ELR (cell line): ENCODE measurements at places on chromosomes 16 and 17.

DNA sequence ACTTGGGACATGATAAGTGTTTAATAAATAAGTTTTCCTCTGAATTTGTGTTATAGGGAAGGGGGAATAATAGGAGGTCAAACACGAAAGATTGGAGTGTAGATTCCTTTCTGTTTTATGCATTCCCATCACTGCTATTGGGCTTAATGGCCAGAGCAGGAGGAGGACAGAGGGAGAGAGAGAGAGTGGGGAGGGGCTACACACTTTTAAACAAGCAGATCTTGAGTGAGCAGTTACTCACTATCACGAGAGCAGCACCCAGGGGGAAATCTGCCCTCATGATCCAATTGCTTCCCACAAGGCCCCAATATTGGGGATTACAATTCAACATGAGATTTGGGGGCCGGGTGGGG is 505.0 kb downstream of the GRIN2A start:
- DNase-seq, result no peak

GRCh38 chr16:28292731-28293600 is 641 bp downstream of the SBK1 start:
- no peak for DNase-seq

DNA sequence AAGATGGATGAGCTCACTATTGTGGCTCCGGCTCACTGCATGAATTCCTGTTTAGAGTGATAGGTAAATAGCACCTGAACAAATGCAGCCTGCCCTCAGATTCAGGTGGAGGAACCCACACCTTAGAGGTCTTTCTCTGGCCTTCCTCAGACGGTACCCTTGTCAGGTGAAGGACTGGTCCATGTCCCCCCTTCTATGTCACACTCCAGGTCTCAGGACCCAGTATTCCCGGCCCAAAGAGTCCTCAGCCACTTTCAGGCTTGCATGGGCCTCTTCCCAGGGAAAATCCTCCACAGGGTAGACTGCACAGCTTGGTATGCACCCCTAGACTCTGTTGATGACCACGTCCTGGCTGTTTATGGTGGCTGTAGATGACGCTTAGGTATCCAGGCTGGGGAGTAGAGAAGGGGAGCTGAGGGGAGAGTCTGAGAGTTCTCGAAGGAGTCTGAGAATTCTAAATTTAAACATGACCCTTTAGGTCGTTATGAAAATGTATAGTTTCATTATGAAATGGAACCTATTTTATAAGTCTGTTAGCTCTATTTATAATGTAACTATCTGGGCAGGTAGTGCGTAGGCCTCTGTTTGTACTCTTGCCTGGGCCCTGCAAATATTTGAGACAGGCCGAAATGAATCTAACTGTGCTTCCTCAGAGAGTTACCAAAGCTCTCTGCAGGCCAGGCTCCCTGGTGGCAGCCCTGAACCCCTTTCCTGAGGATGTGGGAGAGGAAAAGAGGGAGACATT is 32.5 kb upstream of the CCR7 start:
- DNase-seq, result no peak

DNA sequence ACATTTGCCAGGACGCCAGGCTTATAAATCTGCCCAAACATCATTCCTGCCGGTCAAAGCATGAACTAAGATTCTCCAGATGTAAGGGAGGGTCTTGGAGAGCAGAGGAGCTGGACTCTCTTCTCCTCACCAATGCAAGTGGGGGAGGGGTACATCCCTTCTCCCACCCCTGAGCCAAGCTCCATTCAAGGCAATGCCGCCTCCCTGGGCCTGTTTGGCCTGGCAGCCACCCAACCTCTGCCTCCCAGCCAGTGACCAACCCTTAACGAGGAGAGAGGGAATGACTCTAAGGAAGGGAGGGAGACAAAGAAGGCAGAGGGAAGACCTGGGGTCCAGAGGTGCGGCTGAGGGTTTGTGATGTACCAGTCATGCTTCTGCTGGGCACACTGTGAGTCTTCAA is 13.8 kb downstream of the C17orf50 start:
- no peak for DNase-seq

DNA sequence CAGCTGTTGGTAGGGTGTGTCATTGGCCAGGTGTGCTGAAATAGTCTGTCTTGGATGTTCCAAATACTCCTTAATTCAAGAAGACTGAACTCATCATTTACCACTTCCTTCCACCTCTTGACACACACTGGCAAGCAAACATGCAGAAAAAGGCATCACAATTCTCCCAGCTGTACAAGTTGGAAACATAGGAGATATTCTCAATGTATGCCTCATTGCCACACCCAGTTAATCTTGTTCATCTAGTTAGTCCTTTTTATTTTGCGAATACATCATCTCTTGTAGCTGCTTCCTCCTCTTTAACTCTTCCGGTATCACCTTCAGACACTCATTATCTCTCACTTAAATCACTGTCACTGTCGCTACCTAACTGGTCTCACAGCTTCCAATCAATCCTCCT is 75.1 kb upstream of the GOT2 start:
- no peak for DNase-seq

GRCh38 chr16:9602189-9602588 is 510.7 kb downstream of the HAPSTR1 start:
- DNase-seq, result no peak

DNA sequence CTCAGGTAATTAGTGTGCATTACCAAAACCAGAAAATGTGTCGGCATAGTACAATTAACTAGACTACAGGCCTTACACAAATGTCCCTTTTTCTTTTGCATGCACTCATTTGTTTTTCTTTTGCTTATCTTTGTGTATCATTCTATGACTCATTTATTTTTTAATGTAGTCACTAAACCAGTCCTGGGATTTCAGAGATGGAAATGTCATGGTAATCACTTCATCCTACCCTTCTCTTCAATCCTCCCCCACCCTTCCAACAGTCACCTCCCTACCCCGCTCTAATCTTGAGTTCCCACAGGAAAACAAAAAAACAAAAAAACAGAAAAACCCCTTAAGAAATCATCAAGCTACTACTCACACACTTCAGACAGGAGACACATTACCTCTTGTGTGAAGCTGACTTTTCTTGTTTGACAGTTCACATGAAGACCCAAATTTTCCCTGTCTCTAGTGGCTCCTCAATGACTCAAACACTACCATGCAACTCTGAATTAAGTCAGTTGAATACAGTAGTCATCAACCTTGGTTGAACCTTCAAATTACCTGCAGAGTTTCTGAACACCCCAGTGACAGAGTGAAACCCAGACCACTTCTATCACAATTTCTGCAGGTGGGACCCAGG is 242.4 kb upstream of the SALL1 start:
- DNase-seq, result peak; percentile 40

DNA sequence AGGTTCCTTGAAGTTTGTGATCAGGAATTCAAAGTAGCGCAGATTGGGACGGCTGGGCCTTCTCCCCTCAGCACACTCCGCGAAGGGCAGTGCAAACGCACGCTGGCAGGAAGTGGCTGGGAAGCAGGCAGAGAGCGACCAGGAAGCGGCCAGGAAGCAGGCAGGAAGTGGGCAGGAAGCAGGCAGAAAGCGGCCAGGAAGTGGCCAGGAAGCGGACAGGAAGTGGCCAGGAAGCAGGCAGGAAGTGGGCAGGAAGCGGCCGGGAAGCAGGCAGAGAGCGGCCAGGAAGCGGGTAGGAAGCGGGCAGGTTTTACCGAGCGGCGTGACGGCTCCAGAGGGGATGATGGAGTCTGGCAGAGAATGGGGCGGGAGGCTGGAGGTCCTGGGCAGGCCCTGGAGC is 3.2 kb downstream of the DPEP1 start:
- no peak for DNase-seq

DNA sequence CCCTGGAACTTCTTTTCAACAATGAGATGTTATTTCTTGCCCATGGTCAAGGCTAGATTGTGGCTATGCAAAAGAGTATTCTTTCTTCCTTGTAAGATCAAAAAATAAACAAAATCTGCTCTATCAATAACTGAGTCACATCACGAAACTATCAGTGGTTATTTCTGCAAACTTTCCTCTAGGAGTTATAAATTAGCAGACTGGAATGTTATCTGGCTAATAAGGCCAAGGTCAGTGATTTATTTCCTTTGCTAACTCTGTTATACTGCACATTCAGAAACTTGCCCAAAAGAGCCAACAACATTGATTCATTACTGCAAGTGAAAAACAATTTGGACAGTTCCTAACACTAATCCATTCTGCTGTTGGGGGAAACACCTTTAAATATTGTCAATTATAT is 5.0 kb downstream of the ARL6IP1 start:
- DNase-seq, result no peak

DNA sequence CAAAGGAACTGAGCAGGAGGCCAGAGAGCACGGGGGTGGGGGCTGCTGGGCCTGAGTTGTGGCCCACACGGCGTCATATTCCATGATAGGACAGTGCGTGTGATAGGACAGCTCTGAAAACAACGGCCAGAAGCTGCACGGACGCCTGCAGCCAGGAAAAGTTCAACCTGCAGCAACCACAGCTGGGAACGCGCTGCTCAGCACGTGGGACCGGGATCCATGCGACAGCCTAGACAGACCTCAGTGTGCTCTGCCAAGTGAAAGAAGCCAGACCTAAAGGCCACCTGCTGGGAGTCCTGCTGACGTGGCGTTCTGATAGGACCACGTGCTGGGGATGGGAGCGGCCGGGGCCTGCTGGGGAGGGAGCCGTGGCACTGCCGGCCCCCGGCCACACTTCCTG is 21.6 kb downstream of the CTU2 start:
- DNase-seq, result no peak

DNA sequence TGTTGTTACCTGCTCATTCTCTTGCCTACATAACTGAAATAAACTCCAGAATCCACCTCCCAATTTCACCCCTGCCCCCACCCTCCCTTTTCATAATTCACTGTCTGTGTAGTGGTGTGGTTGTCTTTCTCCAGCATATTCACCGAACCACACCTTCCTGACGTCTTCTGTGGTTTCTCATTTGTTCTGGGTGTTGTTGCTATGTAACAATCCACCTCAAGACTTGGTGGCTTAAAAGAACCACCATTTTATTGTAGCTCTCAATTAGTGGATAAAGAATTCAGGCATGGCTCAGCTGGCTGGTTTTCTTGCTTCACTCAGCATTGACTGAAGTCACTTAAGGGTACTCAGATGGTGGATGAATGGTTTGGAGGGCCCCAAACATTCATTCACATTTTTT is 229.8 kb downstream of the MAF start:
- DNase-seq, result no peak

- no peak for DNase-seq
Observed at GRCh38 chr16:77866752-77867151, 78.4 kb downstream of the VAT1L start.

DNA sequence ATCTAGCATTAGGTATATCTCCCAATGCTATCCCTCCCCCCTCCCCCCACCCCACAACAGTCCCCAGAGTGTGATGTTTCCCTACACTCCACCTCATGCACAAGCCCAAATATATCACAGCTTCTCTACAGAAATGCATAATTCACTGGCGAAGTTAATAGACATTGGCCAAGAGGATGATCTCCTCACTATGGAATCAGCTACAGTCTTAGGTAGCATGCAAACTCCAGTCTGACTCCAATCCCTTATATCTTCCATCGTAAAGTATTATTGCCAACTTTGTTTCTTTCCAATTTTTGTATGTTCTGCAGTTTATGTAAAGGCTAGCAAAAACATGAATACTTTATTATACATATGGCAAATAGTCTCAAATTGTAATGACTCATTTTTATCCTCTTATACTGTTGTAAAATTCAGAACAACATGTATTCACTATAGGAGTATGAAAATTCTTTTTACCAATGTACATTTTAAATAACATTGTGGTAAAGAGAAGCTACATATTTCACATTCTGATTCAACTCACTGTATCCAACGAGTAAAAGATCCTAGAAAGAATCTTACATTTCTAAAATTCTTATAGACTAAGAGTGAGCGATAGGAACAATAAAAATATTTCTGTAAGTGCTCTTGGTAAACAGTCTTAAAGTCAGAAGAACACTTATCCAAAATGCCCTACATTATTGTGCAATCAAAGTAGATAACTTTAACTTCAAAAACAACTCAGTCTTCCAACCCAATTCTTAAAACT is 871 bp downstream of the ABCA8 start:
- no peak for DNase-seq

- no peak for DNase-seq
Observed at GRCh38 chr17:81934850-81935708, 2.0 kb downstream of the PYCR1 start.

- DNase-seq, result no peak
Observed at GRCh38 chr16:11621920-11622651, 35.4 kb upstream of the LITAF start.

DNA sequence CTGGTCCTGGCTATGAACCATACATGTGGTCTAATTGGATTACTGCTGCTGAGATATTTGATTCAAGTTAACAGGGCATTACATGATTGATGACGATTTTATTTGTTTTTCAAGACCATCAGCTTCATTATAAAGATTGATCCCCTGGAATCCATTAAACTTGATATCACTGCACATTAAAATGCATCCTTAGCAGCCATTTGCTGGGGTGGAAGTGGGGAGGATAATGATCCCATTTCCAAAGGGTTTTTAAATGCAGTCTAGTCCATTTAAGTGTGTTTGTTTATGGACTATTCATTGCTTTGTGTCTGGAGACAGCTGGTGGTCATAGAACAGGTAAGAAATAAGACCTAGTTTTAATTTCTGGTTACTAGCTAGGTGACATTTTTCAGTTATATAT is 40.9 kb downstream of the ADAMTS18 start:
- no peak for DNase-seq

DNA sequence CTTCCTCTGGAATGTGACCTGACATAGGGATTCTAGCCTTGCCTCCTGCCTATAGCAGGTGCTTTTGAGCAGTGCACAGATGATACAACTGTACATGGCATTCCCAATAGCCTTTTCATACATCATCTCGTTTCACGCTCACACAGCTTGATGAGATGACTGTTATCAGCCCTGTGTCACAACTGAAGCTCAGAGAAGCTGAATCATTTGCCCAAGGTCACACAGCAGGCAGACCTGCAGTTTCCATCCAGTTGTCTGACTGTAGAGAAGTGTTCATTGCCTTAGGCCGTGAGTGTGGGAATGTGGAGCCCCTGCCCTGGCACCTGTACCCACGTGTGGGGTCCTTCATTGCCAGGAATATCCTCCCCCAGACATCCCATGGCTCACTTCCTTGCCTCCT is 20.1 kb downstream of the WFDC1 start:
- DNase-seq, result peak; percentile 17

- DNase-seq, result no peak
Observed at GRCh38 chr16:59088431-59088830, 354.3 kb upstream of the GOT2 start.

GRCh38 chr16:87037012-87037411 is 280.2 kb downstream of the C16orf95 start:
- DNase-seq, result no peak

DNA sequence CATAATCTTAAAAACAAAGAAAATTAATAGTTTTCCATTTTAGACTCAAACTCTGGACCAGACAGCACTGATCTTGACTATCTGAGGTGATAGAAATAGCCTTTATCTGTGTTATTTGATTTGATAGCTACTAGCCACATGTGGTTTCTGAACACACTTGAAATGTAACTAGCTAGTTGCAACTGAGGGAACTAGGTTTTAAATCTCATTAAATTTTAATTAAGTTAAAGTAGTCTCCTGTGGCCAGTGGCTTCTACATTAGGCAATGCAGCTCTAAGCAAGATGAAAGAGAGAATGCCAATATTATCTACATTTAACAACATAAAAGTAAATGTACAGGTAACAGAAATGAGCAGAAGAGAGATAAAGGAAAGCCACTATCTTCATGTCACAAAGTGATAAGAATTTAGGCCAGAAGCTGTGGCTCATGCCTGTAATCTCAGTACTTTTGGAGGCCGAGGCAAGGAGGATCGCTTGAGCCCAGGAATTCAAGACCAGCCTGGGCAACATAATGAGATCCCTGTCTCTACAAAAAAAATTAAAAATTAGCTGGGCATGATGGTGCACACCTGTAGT is 11.2 kb upstream of the SPN start:
- no peak for DNase-seq
